ENCODE measurements at places on chromosomes 4 and X.

- no peak for DNase-seq
Observed at GRCh38 chrX:15507005-15507404, 6.4 kb downstream of the BMX start.

DNA sequence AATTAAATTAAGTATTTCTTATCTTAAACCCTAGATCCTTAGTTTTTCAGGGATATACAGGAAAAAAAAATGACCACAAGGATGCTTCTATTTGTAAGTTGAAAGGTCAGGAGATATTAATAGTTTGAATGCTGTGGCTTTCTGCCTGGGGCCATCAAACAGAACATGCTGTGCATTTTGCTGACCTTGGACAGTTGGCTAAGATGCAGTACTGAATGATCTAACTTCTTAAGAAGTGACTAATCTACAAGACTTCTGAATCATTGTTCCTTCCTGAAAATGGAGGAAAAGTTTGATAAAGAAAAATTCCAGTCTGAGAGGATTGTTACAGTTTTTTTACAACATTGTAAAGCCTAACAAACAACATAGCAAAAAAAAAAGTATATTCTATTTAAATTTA, 237.8 kb upstream of the JADE1 start:
- no peak for DNase-seq

DNA sequence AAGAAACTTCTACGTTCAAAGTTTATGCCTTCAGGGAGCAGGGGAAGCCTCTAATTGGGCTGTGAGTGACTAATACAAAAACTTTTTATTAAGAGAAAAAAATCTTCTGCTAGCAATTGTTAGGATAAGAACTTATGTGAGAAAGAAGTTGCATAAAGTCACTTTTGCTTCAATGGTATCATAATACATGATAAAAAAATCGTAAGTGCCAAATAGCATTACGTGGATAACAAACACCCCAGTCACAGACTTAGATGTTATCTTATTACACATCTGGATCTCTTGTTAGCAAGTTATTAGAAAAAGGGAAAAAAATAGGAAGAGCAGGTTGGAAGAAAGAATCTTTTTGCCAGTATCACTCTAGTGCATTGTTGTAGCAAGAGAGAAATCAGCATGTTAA, 4.2 kb upstream of the NDST4 start:
- DNase-seq, result no peak

GRCh38 chr4:55186700-55187099, 61.3 kb upstream of the KDR start:
- DNase-seq, result no peak

GRCh38 chr4:120304801-120305200, 238.2 kb upstream of the MAD2L1 start:
- DNase-seq, result no peak

DNA sequence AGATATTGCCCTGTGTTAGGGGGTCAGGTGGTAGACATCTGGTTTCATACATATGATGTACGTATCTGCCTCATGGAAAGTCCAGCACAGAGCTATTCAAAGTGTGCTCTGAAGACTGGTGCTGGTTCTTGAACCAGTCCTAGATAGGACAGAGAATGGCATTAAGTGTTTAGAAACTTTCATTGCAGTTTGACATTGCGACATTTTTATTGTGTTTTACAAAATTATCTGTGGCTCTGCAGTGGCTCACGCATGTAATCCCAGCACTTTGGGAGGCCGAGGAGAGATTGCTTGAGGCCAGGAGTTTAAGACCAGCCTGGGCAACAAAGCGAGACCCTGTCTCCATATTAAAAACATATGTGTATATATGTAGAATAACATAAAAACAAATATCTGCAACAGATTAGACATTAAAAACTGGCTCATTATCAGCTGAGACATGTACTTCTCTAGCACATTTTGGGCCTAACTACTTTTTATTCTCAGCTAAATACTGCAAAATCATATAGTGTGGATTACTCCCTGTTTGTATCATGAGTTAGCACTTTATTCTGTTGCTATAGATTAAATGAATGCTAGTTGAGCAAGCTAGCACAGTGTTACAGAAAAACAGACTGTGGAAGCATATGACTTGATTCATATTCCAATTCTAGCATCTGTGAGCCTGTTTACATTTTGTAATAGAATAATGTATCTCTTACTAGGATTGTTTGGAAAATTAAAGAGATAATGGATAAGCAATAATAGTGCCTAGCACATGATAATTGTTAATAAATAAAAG, 57.1 kb downstream of the USP9X start:
- no peak for DNase-seq

GRCh38 chrX:101462892-101463291, 22.4 kb upstream of the ARMCX4 start:
- DNase-seq, result no peak

DNA sequence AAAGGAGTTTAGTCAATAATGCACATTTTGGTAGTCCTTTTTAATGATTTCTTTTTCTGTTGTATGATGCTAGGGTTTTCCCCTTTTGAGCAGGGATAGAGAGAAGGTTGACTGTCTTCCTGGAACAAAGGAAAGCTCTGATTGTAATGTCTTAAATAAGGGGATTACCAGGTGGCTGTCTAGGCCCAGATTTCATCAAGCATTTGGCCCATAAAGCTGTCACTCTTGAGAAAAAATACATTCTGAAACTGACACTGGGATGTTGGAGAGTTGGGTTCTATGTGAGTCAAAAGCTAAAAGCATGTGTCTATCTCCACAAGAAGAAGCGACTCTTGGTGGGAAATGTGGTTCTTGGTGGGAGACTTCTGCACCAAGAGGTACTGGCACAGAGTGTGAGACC, 26.4 kb downstream of the KIAA1210 start:
- no peak for DNase-seq

DNA sequence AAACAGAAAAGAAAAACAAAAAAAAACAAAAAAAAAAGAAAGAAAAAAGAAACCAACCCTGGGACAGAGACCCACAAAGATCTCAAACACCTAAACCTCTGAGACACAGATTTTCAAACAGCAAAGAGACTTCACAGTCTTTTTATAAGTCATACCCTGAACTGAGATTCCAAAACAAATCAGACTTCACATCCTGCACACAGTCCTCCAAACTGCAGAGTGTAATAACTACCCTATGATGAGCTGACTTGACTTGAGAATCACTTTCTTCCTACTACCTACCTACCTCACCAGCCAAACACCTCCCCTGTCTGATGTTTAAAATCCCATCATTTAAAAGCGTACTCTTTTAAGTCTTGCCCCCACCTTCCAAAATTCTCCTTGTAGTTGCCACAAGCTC, 25.2 kb upstream of the GLOD5 start:
- DNase-seq, result no peak

GRCh38 chr4:27338530-27338929, 477.9 kb downstream of the STIM2 start:
- no peak for DNase-seq

All from stimulated activated CD4-positive, alpha-beta T cell treated with anti-CD3 and anti-CD28 coated beads, Interleukin-1b, Interleukin-23, amount 100 ng/mL, for 1 hour (primary cell).